ENCODE measurements at places on chromosomes 11 and 22. TPM values are rescaled to one million over a fixed set of nuclear protein-coding genes. Genes with fewer than 3 reads are reported as not detected.

Gene CALCB
- 4.2 TPM for polyA plus RNA-seq

Gene WT1
- polyA plus RNA-seq = not detected

Gene BBOX1
- polyA plus RNA-seq = not detected

Gene PIWIL4
- polyA plus RNA-seq = 0.51 TPM

Gene SLC5A4
- 0.17 TPM for polyA plus RNA-seq

Gene TREH
- 0.03 TPM for polyA plus RNA-seq

Gene SLC17A6
- 0.06 TPM for polyA plus RNA-seq

Gene PTGDR2
- polyA plus RNA-seq = 0.20 TPM

Gene APOA4
- polyA plus RNA-seq = not detected

Gene CSTF3
- 14.3 TPM for polyA plus RNA-seq

Gene APOL4
- polyA plus RNA-seq = 0.02 TPM

Gene C1QTNF4
- 3.9 TPM for polyA plus RNA-seq

Gene OR4X1
- not detected for polyA plus RNA-seq

Gene OR8D1
- polyA plus RNA-seq = not detected

Gene CCDC81
- 0.20 TPM for polyA plus RNA-seq
